ENCODE measurements at places on chromosomes 12 and 14. TPM values are rescaled to one million over a fixed set of nuclear protein-coding genes. Genes with fewer than 3 reads are reported as not detected.

DNA sequence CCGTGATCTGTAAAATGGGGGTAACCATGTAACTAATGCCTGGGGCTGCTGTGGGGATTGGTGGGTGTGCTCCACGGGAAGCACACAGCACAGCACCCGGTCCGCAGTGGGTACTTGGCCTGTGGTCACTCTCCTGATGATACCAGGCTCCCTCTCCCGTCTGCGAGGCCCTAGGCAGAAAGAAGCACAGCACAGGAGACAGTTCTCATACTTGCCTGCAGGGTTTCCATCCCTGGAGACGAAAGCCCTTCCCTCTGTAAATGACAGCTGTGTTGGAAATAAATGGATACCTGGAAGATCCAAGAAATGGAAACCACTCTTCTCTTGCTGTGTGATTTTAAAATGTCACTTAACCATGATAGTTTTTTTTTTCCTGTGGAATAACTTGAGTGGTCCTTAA lies 7.9 kb upstream of the PRMT8 start:
- H3K36me3 ChIP-seq = no peaks in the 10 kb centered on the region
- no peak overlapping the region for H3K27ac ChIP-seq
- H3K4me1 ChIP-seq = no peaks in the 10 kb centered on the region
- DNase-seq = no peak
- no peak overlapping the region for H3K4me3 ChIP-seq
- no peaks in the 10 kb centered on the region for H3K27me3 ChIP-seq

Gene LPAR5
- 4.8 TPM for total RNA-seq

Gene CCDC175
- 0.78 TPM for total RNA-seq

Gene AICDA
- total RNA-seq = not detected

Gene TRPV4
- total RNA-seq = 2.0 TPM

DNA sequence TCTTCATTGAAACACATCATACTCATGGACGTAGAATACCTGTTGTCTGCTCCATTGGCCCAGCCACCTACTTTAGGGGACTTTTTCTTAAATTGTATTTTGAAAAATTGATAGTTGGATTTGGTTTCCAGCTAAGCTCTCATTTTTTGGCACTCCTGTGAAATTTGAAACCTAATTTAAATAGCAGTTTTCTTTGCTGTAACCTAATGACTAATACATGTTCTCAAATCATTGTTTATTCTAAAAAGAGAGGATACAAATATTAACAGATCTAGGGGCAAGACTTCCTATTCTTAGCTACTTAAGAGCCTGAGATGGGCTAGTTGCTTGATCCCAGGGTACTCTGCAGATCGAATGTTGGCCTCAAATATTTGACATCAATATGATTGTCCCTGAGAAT lies 78.9 kb downstream of the PLEKHA5 start:
- H3K4me1 ChIP-seq = no peaks in the 10 kb centered on the region
- H3K27me3 ChIP-seq = no peaks in the 10 kb centered on the region
- no peak overlapping the region for H3K27ac ChIP-seq

Gene PRPH
- not detected for total RNA-seq

DNA sequence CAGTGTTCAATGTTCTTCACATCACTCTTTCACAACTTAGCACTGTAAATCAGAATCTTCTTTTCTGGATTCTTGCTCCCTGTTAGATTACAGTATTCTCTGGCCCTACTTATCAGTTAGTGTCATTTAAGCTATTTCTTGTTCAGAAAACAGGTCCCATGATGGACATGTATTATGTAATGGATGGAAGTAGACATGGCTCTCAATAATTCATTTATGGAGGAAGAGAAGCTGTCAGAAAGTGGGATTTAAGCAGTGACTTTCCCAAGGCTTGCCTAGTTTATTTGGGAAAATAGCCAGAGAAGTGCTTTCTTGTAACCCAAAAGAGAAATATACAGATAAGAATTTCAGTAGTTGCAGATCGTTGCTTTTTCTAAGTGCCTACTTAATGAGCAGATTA lies 1.6 kb downstream of the ERC1 start:
- DNase-seq = no peak
- H3K4me3 ChIP-seq = no peak overlapping the region
- peaks cover 43% of the 10 kb centered on the region for H3K4me1 ChIP-seq
- no peaks in the 10 kb centered on the region for H3K27me3 ChIP-seq
- H3K36me3 ChIP-seq = no peaks in the 10 kb centered on the region

DNA sequence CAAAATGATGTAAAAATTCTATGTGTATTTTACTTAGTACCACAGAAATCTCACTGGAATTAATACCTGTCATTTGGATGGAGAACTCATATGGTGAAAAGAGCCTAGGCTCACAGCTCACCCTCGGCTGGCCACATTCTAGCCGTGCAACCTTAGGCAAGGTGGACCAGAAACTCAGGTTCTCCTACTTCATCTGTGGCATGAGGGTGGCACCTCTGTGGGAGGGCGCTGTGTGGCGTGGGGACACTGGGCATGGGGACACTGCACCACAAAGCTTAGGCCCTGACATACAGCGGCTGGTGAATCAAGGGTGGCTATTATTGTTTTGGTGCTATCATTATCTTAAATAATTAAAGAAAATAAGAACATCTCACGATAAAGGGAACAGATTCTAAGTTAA lies 47.1 kb downstream of the EML1 start:
- no peaks in the 10 kb centered on the region for H3K27me3 ChIP-seq
- DNase-seq = no peak
- no peak overlapping the region for H3K4me3 ChIP-seq
- H3K36me3 ChIP-seq = no peaks in the 10 kb centered on the region

GRCh38 chr14:77409131-77409533 lies 14.2 kb downstream of the NOXRED1 start:
- H3K4me1 ChIP-seq = no peaks in the 10 kb centered on the region
- no peaks in the 10 kb centered on the region for H3K27me3 ChIP-seq
- no peak overlapping the region for H3K4me3 ChIP-seq
- no peak overlapping the region for H3K27ac ChIP-seq
- no peak for DNase-seq
- H3K36me3 ChIP-seq = no peaks in the 10 kb centered on the region

DNA sequence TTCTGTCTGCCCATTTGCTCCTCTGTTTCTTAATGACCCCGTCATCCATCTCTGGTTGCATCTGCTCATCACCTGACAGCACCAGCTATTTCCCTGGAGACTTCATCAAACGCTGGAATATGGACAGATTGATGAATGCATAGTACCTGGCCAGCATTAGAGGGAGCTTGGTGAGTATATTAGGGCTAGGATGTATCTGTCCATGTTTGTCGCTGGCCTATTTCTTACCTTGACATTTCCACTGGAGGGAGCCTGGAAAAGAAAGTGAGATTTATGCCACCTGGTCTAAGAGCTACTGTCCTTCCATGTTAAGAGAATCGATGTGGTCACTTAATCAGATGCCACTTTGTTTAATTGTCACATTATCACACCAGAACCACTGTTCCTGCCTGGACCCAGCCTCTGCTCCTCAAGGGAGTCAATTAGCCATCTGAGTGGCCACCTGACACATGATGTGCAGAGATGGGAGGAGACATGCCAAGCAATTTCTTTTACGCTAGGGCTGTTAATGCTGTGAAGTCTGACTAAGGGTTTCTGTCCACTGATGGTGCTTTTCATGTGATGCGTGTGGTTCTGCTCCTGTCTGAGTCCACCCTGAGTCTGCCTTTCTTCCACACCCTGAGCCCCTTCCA lies 75.3 kb upstream of the SFSWAP start:
- H3K36me3 ChIP-seq = no peaks in the 10 kb centered on the region
- no peak for DNase-seq
- H3K27me3 ChIP-seq = no peaks in the 10 kb centered on the region
- no peak overlapping the region for H3K4me3 ChIP-seq

Gene MUCL1
- not detected for total RNA-seq

DNA sequence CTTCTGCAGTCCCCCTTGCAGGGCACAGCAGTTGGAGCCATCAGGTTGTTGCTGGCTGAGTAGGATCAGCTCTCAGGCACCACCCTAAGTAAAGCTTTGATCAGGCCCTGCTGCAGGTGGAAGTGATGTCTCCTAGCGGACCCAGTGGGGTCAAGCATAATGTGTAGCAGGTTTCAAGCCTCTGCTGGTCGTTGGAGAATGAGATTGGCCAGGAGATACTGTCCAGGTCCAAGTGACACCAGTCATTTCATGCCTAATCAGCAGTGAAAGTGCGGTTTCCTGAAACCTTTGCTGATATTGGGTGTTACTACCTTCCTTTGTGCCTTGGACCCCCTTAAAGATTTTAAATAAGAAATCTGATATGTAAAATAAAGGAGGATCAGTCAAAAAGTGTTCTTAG lies 72.6 kb downstream of the SUSD6 start:
- H3K27ac ChIP-seq = no peak overlapping the region
- no peaks in the 10 kb centered on the region for H3K36me3 ChIP-seq
- no peaks in the 10 kb centered on the region for H3K27me3 ChIP-seq
- DNase-seq = no peak
- H3K4me3 ChIP-seq = no peak overlapping the region
- peaks cover 33% of the 10 kb centered on the region for H3K4me1 ChIP-seq

GRCh38 chr14:61839507-61839906 lies 77.3 kb downstream of the SNAPC1 start:
- H3K4me3 ChIP-seq = no peak overlapping the region
- no peaks in the 10 kb centered on the region for H3K36me3 ChIP-seq
- H3K27me3 ChIP-seq = no peaks in the 10 kb centered on the region

DNA sequence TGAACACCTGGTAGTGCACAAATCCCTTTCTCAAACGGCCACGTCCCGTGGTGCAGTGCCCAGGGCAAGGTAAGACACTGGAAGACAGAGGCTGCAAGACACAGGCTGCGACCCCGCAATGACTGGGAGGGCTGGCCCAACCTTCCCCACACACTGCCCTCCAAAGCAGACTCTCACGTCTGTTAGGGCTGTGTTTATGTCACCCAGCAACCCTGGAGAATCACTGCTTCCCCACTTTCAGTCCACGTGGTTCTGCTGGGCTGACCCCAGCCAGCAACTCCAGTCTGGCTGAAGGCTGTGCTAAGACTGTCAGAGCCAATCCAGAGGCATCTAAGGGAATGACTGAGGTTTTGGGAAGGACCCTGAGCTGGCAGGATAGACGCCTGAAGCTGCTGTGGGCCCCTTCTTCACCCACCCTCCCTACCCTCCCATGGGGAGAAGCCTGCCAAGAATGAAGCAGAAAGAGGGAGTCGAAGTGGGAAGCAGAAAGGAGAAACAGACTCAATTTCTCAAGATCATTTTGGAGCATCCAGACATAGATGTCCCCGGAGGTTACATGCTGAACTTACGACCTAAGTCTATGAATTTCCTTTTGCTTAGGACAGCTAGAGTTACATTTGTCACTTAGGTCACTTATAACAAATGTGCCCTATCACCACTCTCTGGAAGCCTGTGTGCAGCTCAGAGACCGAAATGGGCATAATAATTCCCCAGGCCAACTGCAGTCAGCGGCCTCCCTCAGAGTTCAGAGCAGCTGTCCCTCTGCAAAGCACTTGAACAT lies 11.7 kb downstream of the KDM2B start:
- H3K4me1 ChIP-seq = peaks cover 15% of the 10 kb centered on the region
- H3K27ac ChIP-seq = peak overlapping the region; percentile 7
- peaks cover 6% of the 10 kb centered on the region for H3K36me3 ChIP-seq
- no peaks in the 10 kb centered on the region for H3K27me3 ChIP-seq
- H3K4me3 ChIP-seq = no peak overlapping the region
- no peak for DNase-seq

Gene MAP1LC3B2
- total RNA-seq = not detected

Gene ESR2
- 0.27 TPM for total RNA-seq

GRCh38 chr12:124242529-124243065 lies 52.3 kb upstream of the RFLNA start:
- no peaks in the 10 kb centered on the region for H3K4me1 ChIP-seq
- H3K36me3 ChIP-seq = no peaks in the 10 kb centered on the region
- H3K27me3 ChIP-seq = no peaks in the 10 kb centered on the region
- DNase-seq = no peak
- no peak overlapping the region for H3K4me3 ChIP-seq
- no peak overlapping the region for H3K27ac ChIP-seq

- no peak for DNase-seq
- no peaks in the 10 kb centered on the region for H3K27me3 ChIP-seq
- H3K36me3 ChIP-seq = no peaks in the 10 kb centered on the region
Measured at GRCh38 chr12:42015051-42015461, 129.6 kb downstream of the GXYLT1 start.

- H3K4me1 ChIP-seq = no peaks in the 10 kb centered on the region
- H3K36me3 ChIP-seq = no peaks in the 10 kb centered on the region
- H3K27me3 ChIP-seq = no peaks in the 10 kb centered on the region
Measured at GRCh38 chr14:97319691-97320090, 522.5 kb downstream of the VRK1 start.

Gene METTL25
- 26.5 TPM for total RNA-seq

DNA sequence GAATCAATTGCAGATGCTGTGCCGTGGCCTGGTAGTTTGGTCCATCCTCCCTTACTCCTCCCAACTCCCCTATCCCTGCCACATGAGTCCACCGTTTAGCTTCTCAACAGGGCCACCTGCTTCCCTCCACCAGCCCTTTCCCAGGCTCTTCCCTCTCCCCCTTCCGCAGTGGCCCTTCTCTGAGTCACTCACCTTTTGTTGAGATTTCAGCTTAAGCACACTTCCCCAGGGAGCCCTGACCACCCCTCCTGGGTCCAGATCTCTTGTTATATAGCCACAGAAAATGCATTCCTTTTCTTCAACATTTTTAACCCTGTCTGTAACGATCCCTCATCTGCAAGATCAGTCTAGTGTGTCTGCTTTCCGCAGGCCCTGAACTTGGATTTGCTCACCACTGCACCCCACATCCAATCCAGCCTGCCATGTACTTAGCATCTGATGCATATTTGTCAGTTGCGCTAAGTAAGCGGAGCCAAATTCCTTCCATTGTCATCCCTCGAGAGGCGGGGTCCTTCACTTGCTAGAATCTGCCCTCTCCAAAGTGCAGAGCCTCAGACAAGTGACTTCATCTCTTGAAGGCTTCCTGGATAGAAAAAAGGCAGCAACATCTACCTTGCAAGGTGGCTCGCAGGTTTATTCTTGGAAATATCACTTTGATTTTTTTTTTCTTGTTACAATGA lies 41.1 kb downstream of the TMEM63C start:
- H3K36me3 ChIP-seq = no peaks in the 10 kb centered on the region
- DNase-seq = no peak
- no peak overlapping the region for H3K4me3 ChIP-seq
- H3K27me3 ChIP-seq = no peaks in the 10 kb centered on the region
- H3K4me1 ChIP-seq = no peaks in the 10 kb centered on the region

Gene PZP
- total RNA-seq = not detected

- H3K36me3 ChIP-seq = no peaks in the 10 kb centered on the region
- no peaks in the 10 kb centered on the region for H3K4me1 ChIP-seq
- DNase-seq = no peak
- H3K27ac ChIP-seq = no peak overlapping the region
- no peaks in the 10 kb centered on the region for H3K27me3 ChIP-seq
- no peak overlapping the region for H3K4me3 ChIP-seq
Measured at GRCh38 chr14:53409969-53410368, 256.8 kb upstream of the DDHD1 start.

DNA sequence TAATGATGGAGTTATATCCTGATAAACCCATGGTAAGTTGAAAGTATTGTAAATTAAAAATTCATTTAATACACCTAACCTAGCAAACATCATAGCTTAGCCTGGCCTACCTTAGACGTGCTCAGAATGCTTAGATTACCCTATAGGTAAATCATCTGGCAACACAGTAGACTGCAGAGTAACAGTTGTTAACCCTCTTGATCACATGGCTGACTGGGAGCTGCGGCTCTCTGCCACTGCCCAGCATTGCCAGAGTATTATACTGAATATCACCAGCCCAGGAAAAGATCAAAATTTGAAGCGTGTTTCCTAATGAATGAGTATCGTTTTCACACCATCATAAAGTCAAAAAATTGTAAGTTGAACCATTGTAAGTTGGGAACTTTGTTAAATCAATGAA lies 17.8 kb upstream of the TMPRSS12 start:
- no peak for DNase-seq
- H3K4me1 ChIP-seq = peaks cover 13% of the 10 kb centered on the region
- no peaks in the 10 kb centered on the region for H3K27me3 ChIP-seq
- no peaks in the 10 kb centered on the region for H3K36me3 ChIP-seq
- peak overlapping the region; percentile 30 for H3K4me3 ChIP-seq
